ENCODE measurements at places on chromosomes 13 and 19. TPM values are rescaled to one million over a fixed set of nuclear protein-coding genes. Genes with fewer than 3 reads are reported as not detected.

- H3K4me1 ChIP-seq: peaks cover 11% of the 10 kb centered on the region
- no peak overlapping the region for H3K27ac ChIP-seq
- no peak for DNase-seq
- H3K27me3 ChIP-seq: no peaks in the 10 kb centered on the region
- no peak overlapping the region for H3K4me3 ChIP-seq
Measured at GRCh38 chr13:110156301-110157049, 150.5 kb downstream of the COL4A1 start.

The CLEC4M gene
- not detected for total RNA-seq

- H3K4me3 ChIP-seq: no peak overlapping the region
- H3K36me3 ChIP-seq: peaks cover 16% of the 10 kb centered on the region
- no peaks in the 10 kb centered on the region for H3K4me1 ChIP-seq
- no peak for DNase-seq
- H3K27me3 ChIP-seq: no peaks in the 10 kb centered on the region
Measured at GRCh38 chr13:93714171-93714570, 487.6 kb downstream of the GPC6 start.

- no peak overlapping the region for H3K4me3 ChIP-seq
- H3K27me3 ChIP-seq: no peaks in the 10 kb centered on the region
- H3K27ac ChIP-seq: no peak overlapping the region
- H3K36me3 ChIP-seq: no peaks in the 10 kb centered on the region
Measured at GRCh38 chr13:73103238-73103637, 44.4 kb downstream of the KLF5 start.

The CEACAM4 gene
- total RNA-seq: not detected

DNA sequence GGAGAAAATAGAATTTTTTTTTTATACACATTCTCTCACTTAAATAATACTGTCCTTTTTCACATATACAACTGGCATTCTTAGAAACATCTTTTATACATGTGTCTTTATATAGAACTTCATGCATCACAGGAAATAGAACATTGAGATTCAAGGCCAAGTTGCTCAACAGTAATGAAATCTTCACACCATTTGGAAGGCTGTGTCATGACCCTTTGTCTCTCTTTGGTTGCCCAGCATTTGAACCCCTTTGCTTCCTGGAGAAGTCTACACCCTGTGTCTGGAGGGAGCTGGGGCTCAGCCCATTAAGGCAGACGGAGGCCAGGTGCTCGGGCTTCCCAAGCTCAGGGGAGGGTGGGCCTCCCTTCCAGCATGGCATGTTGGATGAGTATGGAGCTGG lies 41.1 kb downstream of the B3GLCT start:
- H3K27me3 ChIP-seq: no peaks in the 10 kb centered on the region
- H3K36me3 ChIP-seq: no peaks in the 10 kb centered on the region

DNA sequence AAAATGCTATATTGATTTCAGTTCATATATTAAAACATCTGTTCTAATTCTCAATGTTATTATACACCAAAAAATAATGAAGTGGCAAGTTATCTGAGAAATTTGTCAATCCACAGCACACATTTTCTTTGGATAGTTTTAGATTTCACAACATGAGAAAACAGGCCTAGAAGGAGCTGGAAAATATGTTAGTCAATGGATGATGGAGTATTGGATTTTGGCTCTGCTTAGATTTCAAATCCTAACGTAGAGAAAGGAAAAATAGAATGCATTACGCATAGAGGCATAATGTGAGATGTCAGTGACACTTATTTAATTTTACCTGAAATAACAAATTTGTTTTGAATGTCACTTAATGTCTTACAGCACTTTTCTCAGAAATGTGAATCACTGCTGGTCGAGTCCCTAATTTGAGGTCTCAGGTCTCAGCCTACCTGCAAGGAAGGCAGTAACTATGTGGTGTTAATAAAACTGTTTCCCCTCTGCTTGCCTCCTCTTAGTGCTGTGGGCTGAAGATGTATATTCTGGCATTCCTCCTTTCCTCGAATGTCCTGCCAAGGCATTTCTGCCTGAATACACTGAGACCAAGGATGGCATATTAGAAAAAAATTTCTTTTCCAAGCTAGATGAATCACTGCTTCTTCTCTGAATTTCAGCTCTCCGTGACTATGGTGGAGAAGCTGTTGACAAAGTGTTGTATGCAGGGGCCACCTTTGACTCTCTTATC lies 232.4 kb downstream of the POSTN start:
- DNase-seq: no peak

- H3K36me3 ChIP-seq: peaks cover 34% of the 10 kb centered on the region
- H3K27me3 ChIP-seq: peaks cover 40% of the 10 kb centered on the region
- no peak overlapping the region for H3K4me3 ChIP-seq
- H3K4me1 ChIP-seq: peaks cover 11% of the 10 kb centered on the region
- no peak for DNase-seq
Measured at GRCh38 chr19:49888510-49888824, 8.2 kb downstream of the IL4I1 start.

DNA sequence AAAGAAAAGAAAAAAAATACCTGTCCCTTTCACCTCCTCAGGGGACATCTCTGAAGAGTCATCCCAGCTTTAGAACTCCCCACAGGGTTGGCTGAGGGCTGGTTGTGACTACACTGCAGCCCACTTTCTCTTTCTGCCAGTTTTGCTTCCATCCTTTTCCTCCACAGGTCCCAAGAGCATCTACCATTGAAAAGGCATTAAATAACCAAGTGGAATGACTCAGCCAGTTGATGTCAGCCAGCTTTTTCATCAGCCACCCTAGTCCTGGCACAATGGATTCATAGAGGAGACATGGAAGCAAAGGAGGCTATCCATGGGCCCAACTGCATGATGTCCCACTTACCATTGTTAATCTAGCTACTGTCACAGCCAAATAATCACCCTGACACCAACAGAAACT lies 9.2 kb upstream of the RCBTB1 start:
- DNase-seq: no peak
- H3K4me1 ChIP-seq: no peaks in the 10 kb centered on the region
- H3K4me3 ChIP-seq: no peak overlapping the region
